ENCODE measurements at places on chromosomes 2 and 18.

DNA sequence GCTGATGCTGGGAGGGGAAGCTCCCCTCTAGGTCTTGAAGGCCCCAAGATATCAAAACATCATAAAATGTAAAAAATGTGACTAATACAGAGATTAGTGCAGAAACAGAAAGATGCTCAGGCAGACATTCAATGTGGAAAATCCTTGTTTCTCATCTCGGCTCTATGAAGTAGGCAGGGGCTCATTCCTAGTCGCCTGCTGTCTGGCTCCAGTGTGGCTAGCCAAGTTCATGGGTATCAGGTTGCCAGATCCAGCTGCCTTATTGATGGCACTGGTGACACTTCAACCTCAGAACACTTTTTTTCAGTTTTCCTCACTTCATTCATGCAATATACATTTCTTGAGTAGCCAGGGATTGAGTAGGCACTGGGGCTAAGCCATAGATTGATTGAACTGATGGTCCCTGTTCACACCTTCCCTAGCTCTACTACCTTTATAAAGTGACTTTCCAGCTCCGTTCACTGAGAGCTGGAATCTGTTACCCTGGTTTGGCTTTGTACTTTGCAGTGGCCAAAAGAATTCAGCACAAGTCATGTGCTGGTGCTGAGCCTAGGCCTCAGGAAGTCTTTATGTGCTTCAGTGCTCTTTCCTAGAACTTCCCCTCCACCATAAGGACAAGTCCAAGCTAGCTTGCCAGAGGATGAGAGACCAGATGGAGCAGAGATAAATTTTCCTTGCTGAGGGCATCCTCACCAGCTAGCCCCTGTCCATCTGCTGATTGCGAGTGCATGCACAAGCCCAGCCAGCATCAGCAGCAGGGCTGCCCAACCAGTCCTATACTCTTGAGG, 373.6 kb upstream of the ST6GAL2 start:
- DNase-seq: no peak

- no peak for DNase-seq
Observed at GRCh38 chr2:130341562-130342019, 1.1 kb upstream of the IMP4 start.

DNA sequence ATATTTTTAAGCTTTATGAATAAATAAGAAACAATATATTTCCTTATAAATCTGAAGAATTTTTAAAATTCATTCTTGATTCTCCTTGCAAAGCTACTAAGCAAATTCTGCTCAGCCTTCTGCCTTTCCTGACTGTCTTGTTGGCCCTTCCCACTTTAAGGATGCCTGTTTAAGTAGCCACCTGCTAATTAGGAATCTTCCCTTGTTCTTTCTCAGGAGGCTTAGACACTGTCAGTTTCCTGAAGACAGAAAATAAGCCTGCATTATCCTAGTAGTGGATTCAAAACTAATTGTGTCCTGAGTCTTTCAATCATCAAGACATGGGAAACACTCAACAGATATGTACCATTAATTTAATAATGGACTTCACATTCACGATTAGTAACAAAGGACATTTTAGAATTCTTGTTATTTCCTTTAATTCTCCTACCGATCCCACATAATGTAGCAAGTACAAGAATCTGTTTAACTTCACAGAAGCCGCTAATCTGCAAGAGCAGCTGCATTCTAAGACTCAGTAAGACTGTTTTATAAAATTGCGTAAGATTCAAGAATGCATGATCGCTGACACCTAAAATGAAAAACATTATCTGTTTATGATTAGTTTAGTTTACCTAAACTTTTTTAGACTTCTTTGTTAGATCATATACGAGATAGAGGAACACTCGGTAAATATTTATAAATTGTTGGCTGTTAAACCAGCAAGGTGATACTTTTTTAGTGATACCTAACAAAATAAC, 445.4 kb upstream of the DSEL start:
- no peak for DNase-seq

DNA sequence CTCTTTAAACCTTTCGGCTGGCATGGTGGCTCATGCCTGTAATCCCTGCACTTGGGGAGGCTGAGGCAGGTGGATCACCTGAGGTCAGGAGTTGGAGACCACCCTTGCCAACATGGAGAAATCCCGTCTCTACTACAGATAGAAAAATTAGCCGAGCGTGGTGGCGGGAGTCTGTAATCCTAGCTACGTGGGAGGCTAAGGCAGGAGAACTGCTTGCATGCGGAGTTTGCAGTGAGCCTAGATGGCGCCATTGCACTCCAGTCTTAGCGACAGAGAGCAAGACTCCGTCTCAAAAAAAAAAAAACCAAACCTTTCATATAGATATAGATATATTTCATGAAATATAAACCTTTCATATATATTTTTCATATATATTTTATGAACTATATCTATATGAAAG, 864.7 kb downstream of the TRIB2 start:
- DNase-seq: no peak

DNA sequence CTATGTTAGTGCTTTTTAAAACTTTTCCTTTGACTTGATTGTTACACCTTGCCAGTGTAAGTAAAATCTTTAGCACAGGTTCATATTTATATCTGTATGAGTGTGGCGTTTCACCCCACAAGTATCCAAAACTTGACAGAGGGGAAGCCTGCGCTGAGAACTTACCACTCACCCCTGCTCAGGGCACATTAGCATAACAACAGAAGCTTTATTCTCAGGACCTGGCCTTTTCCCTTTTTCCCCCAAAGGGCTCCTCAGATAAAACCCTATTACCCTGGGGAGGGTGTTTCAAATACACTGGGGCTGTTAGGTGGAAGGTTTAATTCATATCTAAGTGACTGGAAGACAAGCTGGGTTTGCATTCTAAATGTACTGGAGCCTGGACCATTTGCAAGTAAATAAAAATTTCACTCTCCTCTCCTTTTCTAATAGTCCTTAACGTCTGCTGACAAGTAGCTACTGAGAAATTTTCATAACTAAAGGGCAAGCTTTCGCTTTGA, 276.6 kb downstream of the RNF152 start:
- no peak for DNase-seq
